ENCODE measurements at places on chromosomes 5 and 9.
A peak's percentile ranks its signal among the peaks of the same experiment; 100 is the strongest.

DNA sequence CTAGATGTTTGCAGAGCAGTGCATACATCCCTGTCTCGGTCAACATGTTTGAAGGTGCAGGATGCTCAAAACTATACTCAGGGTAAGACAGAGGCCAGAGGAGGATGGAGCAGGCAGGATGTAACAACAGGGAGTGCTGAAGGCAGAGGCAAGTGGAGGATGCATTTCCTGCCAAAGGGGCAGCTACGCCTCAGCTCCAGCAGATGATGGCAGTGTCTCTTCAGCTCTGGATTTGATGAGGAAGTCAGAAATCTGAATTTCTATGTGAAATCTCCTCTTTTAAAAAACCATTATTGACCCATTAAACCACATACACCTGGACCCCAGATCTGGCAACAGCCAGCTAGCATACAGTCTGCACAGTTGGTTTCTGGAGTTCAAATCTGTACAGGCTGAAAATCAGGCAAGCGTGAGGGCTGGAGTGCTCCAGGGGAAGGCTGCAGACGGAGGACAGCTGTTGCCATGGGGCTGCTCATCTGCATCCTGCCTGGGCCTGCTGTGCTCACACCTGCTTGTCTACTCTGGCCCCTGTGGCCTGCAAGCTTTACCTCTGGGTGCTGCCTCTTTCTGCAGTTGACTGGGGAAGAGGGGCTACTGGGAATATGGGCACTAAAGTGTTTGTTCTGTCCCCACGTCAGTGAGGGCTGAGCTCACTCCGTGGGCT is 152.9 kb upstream of the SLC28A3 start:
- no peak for DNase-seq

DNA sequence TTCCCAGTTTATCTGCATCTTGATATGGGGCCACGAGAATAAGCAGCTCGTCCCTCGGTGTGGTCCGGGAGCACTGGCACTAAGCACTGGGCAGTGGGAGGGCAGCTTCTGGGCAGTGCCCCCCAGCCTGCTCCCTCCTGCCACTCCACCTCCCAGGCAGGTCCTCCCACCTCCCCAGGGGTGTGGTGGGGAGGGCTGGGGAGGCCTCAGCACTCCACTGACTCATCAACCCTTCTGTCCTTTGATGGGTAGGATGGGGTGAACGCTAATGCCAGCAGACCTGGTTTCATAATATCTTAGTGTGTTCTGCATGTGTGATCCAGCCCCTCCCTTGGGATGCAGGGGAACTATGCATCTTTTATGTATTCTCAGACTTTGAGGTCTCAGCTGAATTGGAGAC is 62.2 kb upstream of the GNE start:
- no peak for DNase-seq

- DNase-seq: no peak
These were observed 73.4 kb downstream of the FBN2 start for GRCh38 chr5:128464596-128464995.

DNA sequence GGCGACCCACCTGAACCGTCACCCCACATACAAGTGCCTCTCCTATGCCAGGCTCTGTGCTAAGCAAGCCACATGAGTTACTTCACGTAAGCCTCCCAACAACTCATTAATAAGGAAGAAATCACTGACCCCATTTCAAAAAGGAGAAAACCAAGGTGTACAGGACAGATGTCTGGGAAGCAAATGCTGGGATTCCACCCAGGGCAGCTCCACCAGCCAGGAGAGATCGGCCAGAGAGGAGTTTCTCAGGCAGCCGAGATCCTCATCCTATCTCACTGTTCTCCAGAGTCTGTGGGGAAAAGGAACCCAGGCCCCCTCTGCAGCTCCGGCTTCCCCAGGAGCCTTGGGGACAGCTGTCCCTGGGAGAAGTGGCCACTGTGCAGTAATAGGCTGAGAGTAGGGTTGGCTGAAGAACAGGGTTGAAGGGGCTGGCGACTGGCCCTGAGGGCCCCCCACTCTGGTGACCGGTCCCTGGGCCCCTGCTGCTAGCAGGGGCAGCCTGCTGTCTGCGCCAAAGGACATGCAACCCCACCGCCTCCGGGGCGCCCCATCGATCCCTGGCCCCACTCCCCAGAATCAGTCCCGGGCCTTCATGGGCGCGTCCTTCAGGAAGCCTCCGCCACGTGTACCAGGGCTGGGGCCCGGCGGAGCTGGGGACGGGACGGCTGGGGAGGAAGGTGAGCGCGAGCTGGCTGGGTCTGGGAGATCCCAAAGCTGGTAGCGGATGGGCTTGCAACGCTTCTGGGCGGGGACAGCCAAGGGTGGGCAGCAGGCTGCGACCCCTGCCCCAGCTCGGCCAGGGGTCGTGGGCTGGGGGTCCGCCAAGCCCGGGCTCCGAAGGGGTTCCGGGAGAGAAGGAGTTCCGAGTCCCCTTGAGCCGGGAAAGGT is 44.1 kb upstream of the STXBP1 start:
- DNase-seq: no peak

- DNase-seq: no peak
These were observed 110.1 kb downstream of the MVB12B start for GRCh38 chr9:126436545-126437267.

- DNase-seq: no peak
These were observed 60.2 kb downstream of the SLC22A5 start for GRCh38 chr5:132429463-132430440.

GRCh38 chr5:169862391-169862811 is 117.9 kb downstream of the INSYN2B start:
- DNase-seq: peak; percentile 54

GRCh38 chr5:23289162-23289561 is 218.2 kb upstream of the PRDM9 start:
- DNase-seq: peak; percentile 27

- no peak for DNase-seq
These were observed 830.9 kb downstream of the MAT2B start for GRCh38 chr5:164336276-164336675.

GRCh38 chr5:170436335-170436734 is 47.2 kb upstream of the KCNMB1 start:
- DNase-seq: no peak

GRCh38 chr5:116130471-116130870 is 45.6 kb downstream of the COMMD10 start:
- peak; percentile 61 for DNase-seq

- no peak for DNase-seq
These were observed 656 bp downstream of the CEP78 start for GRCh38 chr9:78236551-78236910.

GRCh38 chr5:128284236-128284635 is 200.7 kb downstream of the SLC12A2 start:
- DNase-seq: no peak

- no peak for DNase-seq
These were observed 26.2 kb downstream of the NREP start for GRCh38 chr5:111730659-111731382.

GRCh38 chr5:130514984-130515690 is 610.9 kb downstream of the CHSY3 start:
- DNase-seq: peak; percentile 92

DNA sequence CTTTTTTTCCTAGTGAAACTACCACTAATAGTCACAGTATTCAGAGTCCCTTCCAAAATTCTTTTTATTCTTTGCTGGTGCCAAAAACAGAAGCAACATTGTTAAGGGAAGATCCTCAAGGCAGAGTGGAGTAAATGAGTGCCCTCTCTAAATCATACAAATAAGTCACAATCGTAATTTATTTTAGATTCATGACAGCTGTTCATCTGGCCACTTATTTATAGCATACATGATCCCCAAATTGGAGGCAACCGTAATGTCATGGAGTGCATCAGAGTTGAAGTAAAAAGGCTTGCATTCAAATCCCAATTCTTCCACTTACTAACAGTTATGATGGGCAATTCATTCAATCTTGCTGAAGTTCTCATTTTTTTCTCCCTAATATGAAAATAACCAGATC is 33.4 kb downstream of the POLK start:
- no peak for DNase-seq

DNA sequence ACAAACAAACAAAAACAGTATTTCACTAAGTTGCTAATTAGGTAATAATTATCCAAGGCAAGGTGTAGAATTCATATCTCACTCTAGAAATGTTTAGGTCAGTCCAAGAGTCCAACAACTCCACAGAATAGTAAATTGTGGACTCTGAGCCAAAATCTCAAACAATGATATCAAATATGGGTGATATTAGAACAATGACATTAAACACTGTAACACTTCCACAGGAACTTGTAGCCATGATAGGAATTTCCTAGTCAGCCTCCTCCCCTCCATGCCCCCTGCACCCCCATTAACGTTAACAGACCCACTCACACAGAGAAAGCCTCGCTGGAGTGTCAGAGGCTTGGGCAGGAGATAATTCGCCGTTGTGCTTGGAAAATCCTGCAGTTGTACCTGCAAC is 305.0 kb upstream of the PIK3R1 start:
- DNase-seq: no peak

DNA sequence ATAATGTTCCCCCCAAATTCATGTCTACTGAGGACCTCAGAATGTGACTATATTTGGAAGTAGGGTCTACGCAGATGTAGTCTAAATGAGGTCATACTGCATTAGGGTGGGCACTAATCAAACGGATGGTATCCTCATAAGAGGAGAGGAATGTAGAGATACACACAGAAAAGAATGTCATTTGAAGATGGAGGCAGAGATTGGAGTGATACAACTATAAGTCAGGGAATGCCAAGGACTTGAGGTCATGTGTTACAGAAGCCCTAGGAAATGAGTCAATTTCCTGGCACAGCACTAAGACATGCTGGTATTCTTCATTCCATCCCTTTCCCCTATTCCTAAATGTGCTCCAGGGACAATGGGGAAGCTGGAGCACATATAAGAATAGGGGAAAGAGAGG is 758 bp upstream of the PDCD1LG2 start:
- peak; percentile 98 for DNase-seq

DNA sequence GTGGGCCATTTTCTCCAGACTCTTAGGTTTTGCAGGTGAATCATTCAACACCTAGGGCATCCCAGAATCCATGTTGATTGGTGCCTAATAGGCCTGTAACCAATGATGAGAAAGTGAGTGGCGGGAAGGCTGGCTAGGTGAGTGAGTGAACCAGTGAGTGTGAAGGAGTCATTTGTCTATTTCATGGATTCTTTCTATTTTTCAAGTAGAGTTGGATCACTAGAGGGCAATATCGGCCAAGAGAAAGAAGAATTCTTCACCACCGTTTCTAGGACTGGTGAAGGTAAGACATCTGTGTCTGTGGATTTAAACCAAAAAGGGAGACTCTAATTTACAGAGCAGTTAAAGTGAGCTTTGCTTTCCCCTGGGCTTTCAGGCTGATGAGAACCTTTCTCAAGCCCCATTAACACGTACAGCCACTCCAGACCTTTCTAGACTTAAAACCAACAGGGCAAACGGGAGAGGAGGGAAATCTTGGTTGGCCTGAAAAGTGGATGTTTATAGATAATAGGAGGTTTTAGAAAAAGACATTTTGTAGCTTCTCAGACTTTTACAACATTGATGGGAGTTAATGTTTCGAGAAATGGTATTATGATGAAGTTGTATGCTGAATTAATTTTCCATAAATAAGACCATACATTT is 114.3 kb upstream of the IL12B start:
- peak; percentile 71 for DNase-seq

GRCh38 chr9:108022246-108022935 is 532.8 kb upstream of the KLF4 start:
- DNase-seq: no peak

DNA sequence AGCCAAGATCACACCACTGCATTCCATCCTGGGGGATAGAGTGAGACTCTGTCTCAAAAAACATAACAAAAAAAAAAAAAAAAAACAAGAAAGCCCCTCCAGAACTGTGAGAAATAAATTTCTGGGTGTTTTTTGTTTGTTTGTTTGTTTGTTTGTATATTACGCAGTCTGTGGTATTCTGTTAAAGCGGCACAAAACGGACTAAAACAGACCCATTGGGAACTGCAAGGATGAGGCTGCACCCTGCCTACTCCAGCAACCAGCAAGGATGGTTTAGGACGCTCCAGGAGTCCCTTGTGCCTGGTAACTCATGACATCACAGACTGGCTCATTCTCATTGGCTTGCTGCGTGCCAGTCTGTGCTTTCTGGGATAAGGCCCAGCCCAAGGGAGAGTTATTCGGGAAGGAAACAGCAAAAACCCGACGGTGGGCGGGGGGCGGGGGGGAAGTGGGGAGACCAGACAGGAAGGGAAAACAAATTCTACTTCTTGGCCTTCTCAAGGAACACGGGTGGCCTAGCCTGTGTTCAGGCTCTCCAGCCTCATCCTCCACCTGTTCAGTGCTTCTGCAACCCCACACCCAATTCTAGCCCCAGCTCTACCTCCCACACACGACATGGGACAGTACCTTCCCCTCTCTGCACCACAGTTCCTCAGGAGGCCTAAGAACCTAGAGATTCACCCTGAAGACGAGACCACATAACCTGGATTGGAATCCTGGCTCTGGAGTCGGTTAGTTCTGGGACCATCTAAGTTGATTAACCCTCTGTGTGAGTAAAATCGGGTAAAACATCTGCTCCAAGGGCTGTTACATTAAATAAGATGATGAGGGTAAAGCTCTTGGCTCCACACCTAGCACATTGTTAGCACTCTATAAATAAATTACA is 2.8 kb downstream of the CD74 start:
- peak; percentile 81 for DNase-seq

- no peak for DNase-seq
These were observed 88.7 kb downstream of the PIP5K1B start for GRCh38 chr9:68793605-68794343.

GRCh38 chr5:72147569-72147968 is 40.3 kb downstream of the MAP1B start:
- DNase-seq: no peak

DNA sequence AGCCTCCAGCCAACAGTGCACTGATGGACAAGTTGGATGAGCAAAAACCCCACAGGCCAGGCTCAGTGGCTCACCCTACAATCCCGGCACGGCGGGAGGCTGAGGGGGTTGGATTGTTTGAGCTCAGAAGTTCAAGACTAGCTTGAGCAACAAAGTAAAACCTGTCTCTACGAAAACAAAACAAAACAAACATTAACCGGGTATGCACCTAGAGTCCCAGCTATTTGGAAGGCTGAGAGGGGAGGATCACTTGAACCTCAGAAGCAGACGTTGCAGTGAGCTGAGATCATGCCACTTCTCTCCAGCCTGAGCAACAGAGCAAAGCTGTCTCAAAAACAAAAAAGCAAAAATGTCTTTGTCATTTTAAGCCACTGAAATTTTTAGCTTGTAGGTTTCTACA is 55.1 kb upstream of the DMRT1 start:
- DNase-seq: no peak

DNA sequence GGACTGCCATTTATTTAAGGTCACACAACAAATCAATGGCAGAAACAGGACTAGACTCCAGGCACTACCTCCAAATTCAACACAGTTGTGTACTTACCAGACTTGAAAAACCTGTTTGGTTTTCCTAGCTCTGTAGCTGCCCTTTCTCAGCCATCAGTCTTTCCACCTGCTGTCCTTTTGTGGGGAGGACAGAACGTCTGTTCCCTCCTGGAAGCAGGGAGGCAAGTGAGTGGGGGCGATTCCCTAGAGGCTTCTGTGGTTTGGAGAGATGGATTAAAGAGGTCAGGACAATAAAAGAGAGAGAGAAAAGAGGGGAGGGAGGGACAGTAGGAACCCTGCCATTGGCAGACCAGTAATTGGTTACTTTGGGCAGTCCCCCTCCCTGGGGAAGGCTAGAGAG is 14.7 kb downstream of the ASTN2 start:
- DNase-seq: no peak
